ENCODE measurements at places on chromosomes 6 and 20. TPM values are rescaled to one million over a fixed set of nuclear protein-coding genes. Genes with fewer than 3 reads are reported as not detected.

INSM1 gene
- total RNA-seq: not detected

C6orf163 gene
- total RNA-seq: 1.7 TPM

LGSN gene
- not detected for total RNA-seq

DNA sequence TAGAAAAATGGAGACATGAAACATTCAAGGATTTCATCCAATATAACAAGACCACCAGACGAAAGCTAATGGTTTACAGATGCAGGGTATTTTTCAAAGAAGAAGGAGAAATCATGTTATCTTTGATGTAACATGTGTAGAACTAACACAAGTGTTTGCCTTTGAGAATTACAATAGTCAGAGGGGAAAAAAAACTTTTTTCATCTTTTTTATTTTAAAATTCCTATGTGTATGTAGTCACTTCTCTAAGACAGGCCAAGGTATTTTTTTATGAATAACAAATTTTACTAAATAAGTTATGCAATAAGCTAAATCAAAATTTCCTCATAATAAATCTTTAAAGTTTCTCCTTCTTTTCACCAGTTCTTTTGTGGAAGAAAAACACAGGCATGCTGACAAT lies 161.4 kb downstream of the PDE7B start:
- DNase-seq: no peak

GRCh38 chr6:135759831-135760230 lies 91.7 kb upstream of the PDE7B start:
- no peak for DNase-seq

DNA sequence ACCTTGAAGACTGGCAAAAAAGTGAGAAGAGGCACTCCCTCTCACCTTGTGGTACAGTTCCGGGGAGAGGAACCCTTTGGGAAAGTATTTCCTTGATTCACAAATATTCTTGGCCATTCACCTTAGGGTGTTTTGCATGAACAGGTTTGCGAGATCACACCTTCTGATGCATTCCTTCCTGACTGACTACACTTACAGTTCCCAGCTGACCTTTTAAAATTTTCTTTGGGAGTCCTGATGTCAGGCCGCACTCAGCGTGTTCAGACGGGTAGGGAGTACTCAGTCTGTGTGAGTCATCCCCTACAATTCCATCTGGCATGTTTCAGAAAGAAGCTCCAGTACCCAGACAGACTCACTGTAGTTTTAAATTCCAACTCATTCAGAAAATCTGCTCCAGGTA lies 1.7 kb downstream of the ADGRF4 start:
- no peak for DNase-seq

GRCh38 chr6:167953551-167953950 lies 43.9 kb upstream of the KIF25 start:
- no peak for DNase-seq

DNA sequence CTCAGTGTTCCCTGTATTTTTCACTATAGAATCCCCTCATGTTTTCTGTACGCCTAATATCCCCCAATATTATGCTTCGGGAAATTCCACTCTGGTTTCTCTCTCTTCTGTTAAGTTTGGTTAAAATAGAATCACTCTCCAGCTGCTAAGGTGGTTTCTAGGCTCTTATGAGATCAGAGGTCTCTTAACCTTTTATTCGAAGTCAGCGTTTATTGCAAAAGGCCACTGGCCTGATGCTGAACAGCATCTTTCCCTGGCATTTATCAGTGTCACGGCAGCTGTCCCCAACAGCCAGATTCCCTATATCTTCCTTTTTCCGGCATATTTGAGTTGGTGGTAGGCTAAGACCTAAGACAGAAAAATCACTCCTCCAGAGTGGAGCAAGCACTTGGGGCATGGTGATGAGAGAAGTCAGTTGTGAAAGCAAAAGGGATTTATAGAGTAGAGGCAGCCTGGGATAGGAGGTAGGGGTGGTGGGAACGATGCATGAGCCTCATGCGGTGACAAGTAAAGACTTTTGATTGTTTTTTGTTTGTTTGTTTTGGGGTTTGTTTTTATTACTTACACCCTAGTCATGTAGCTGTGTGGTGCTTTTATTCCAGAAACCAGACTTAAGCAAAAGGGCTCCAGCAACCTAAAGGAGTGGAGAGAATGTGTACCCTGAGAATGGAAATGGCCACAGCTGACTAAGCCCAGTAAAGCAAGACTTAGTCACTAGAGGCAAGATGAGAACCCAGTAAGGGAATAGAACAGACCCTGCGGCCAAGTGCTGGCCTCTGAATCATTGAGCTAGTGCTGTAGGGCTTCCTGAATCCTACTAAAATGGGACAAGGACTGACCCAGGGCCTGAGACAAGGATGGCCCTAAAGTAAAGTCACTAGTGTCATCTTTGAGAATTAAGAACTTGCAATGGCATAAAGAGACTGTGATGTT lies 233.0 kb upstream of the PRND start:
- DNase-seq: no peak

GRCh38 chr6:125988280-125988679 lies 1.9 kb downstream of the TRMT11 start:
- no peak for DNase-seq

DNA sequence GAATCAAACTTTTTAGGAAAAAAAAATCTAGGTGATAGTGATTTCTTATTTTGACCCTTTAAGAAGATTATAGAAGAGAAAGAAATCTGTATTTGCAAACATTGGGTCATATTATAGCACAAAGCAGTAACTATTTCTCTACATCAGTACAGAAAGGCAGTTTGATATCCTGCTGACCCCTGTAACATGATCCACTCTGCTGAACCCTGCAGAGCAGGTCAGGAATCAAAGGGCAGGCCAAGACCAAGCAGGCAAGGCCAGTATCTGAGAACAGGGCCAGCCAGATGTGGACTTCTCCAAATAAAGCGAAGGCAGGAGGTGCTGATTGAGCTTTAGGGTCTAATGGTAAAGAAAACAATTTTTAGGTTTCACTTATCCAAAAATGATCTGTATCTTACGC lies 239.4 kb downstream of the PTPRK start:
- no peak for DNase-seq
